ENCODE measurements at places on chromosomes 1 and 21. TPM values are rescaled to one million over a fixed set of nuclear protein-coding genes. Genes with fewer than 3 reads are reported as not detected.

DNA sequence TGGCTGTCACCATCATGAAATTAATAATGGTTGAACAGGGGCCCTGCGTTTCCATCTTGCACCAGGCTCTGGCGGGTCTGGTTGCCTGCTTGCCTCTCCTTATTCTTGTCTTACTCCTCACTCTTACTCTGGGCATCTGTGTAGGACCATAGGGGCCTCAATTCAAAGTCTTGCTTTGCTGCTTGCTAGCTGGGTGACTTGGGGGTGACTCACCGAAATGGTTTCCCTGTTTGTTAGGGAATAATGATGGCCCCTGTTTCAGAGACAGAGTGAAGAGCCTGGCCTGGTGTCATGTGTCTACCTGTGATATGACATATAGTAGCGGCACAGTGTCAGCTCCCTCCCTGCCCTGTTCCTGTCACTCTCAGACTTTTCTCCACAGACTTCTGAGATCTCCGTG is 24.6 kb downstream of the KCNC4 start:
- H3K27me3 ChIP-seq: no peaks in the 10 kb centered on the region
- peaks cover 4% of the 10 kb centered on the region for H3K4me1 ChIP-seq
- DNase-seq: no peak
- no peak overlapping the region for H3K4me3 ChIP-seq

GRCh38 chr1:101748077-101748476 is 248.6 kb downstream of the OLFM3 start:
- no peaks in the 10 kb centered on the region for H3K36me3 ChIP-seq
- H3K4me3 ChIP-seq: no peak overlapping the region
- H3K4me1 ChIP-seq: no peaks in the 10 kb centered on the region
- no peak overlapping the region for H3K27ac ChIP-seq
- no peaks in the 10 kb centered on the region for H3K27me3 ChIP-seq

The MFAP2 gene
- total RNA-seq: 176 TPM

- H3K27me3 ChIP-seq: peaks cover 24% of the 10 kb centered on the region
- H3K36me3 ChIP-seq: no peaks in the 10 kb centered on the region
- DNase-seq: no peak
- H3K4me1 ChIP-seq: peaks cover under 1% of the 10 kb centered on the region
- H3K4me3 ChIP-seq: no peak overlapping the region
- no peak overlapping the region for H3K27ac ChIP-seq
Measured at GRCh38 chr1:4797429-4797828, 143.0 kb downstream of the AJAP1 start.

The SAMSN1 gene
- total RNA-seq: 2.3 TPM

The MAP1LC3C gene
- total RNA-seq: not detected

DNA sequence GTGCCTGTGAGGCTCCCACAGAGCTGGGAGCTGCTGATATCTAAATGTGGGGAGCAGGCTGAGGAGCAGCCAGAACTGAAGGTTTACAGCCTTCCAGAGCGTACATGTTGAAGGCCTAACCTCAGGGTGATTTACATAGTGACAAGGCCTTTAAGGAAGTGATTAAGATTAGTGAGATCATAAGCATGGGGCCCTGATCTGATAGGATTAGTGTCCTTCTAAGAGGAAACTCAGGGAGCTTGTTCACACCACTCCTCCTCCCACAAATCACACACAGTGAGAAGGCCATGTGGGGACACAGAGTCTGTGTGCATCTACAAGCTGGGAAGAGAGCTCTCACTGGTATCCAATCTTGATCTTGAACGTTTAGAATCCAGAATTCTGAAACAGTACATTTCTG is 92.3 kb upstream of the NBPF6 start:
- no peaks in the 10 kb centered on the region for H3K4me1 ChIP-seq
- H3K4me3 ChIP-seq: no peak overlapping the region
- no peak overlapping the region for H3K27ac ChIP-seq

DNA sequence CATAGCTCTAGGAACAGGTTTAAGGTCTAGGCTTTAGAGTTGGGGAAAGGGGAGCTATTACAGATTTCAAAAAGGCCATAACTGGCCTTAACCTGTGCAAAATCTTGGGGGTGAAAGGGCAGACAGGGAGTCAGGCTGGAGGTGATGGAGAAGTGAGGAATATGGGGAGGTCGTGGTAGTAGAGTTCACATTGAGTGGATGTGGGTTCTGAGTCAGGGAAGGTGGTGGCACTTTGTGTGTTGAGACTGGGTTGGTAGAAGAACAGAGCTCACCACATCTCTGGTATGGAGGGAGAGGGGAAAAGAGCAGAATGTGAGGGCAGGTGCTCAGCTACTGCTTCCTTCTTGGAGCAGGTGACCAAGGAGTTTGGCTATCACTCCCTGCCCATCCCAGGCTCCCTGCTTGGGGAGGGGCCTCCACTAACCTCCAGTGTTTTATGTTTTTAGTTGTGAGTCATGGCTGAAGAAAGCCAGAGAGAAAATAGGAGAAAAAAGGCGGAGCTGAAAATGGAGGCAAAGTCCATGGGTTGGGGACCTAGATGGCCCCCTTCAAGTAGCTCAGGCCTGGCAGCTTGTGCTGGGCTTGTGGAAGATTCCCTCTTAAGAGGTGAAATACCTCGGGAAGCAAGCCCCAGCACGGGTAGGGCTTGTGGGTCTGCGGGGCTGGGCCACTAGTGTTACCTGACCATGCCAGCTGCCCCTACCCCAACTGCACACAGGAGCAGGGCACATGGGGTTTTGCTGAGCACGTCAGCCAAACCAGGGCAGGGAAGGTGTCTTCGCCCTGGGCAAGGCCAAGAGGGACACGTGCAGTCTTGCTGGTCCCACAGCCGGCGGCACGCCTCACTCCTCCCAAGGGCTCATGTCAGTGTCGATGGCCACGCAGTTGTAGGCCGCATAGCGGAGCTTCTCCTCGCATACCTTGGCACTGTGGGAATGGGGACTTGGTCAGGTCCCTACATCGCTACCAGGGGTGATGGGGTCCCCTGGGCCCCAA is 8.2 kb downstream of the HECTD3 start:
- H3K27ac ChIP-seq: no peak overlapping the region
- no peaks in the 10 kb centered on the region for H3K4me1 ChIP-seq
- H3K36me3 ChIP-seq: peaks cover 34% of the 10 kb centered on the region
- no peaks in the 10 kb centered on the region for H3K27me3 ChIP-seq
- no peak for DNase-seq
- H3K4me3 ChIP-seq: no peak overlapping the region

The ITLN2 gene
- 15.8 TPM for total RNA-seq

GRCh38 chr1:35539824-35540261 is 17.4 kb downstream of the KIAA0319L start:
- no peaks in the 10 kb centered on the region for H3K27me3 ChIP-seq
- no peak overlapping the region for H3K27ac ChIP-seq

GRCh38 chr1:84957966-84958365 is 38.9 kb downstream of the MCOLN2 start:
- no peaks in the 10 kb centered on the region for H3K27me3 ChIP-seq
- H3K36me3 ChIP-seq: no peaks in the 10 kb centered on the region
- no peak overlapping the region for H3K4me3 ChIP-seq

DNA sequence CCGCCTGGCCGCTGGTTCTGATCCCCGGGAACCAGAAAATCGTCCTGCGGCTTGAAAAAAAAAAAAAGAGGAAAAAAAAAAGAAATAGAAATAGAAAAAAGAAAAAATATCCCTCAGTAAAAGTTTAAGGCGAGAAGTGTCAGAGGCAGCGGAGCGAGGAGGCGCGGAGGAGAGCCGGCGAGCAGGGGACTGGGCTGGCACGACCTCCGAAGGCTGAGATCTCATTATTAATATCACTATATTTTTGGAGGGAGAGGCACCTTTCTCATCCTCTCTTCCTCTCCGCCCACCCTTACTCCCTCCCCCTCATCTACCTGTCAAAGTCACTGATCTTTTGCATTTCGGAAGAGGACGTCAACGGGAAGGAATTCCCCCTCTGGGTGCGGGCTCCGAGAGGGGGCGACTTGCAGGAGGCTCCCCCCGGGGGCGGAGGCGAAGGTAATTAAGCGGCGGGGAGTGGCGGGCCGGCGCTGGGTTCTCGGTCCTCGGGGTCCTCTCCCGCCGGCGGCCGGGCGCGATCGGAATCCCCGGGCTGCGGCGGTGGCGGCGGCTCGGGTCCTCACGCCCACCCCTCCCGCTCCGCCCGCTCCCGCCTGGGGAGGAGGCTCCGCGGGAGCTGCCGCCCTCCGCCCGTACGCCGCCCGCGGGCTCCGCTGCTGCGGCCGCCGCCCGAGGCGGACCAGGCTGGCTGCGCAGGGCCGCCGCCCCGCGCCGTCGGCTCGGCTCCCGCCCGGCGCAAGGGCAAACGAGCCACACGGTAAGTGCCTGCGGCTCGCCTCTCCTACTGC is at the start of gene NTNG1:
Gene NTNG1 (plus strand): TSS at position 337 of the 788 bp plus-strand sequence.
- no peaks in the 10 kb centered on the region for H3K36me3 ChIP-seq
- H3K4me1 ChIP-seq: no peaks in the 10 kb centered on the region
- H3K27ac ChIP-seq: no peak within 1 kb of the TSS
- peak; percentile 77 for DNase-seq
- peaks cover 32% of the 10 kb centered on the region for H3K27me3 ChIP-seq
- peak within 1 kb of the TSS; percentile 87 for H3K4me3 ChIP-seq

The ABCG1 gene
- 1.7 TPM for total RNA-seq

The DCDC2B gene
- total RNA-seq: not detected

- no peak for DNase-seq
- no peak overlapping the region for H3K27ac ChIP-seq
- no peaks in the 10 kb centered on the region for H3K27me3 ChIP-seq
- no peak overlapping the region for H3K4me3 ChIP-seq
- H3K36me3 ChIP-seq: no peaks in the 10 kb centered on the region
Measured at GRCh38 chr1:162680419-162681121, 48.3 kb downstream of the DDR2 start.

DNA sequence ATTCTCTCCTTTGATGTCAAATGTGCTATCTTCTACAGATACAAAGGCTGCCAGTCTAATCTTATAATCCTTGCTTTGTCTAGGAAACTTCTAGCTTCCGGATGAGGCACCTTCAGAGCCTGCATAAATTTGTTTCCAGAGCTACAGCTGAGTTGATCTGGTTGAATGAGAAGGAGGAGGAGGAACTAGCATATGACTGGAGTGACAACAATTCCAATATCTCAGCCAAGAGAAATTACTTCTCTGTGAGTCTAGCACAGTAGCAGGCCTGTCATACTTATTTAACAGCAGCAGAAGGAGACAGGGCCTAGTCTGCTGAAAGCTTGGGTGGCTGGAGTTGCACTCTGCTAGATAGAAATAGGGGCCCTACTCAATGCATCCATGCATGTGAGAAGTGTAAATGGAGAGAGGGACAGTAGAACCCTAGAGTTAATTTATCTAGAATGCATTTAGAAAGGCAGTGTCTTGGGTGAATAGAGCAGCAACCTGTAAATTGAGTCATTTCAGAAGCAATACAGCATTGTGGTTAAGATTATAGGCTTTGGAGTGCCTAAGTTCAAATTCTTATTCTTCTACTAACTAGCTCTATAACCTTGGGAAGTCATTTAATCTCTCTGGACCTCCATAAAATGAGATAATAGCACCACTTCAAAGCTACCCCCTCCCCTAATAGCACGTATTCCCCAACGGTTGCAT is 89.0 kb downstream of the MACF1 start:
- no peak overlapping the region for H3K4me3 ChIP-seq
- no peaks in the 10 kb centered on the region for H3K4me1 ChIP-seq
- H3K27ac ChIP-seq: no peak overlapping the region
- DNase-seq: no peak
- H3K36me3 ChIP-seq: peaks cover 53% of the 10 kb centered on the region

The PLA2G2D gene
- total RNA-seq: not detected

DNA sequence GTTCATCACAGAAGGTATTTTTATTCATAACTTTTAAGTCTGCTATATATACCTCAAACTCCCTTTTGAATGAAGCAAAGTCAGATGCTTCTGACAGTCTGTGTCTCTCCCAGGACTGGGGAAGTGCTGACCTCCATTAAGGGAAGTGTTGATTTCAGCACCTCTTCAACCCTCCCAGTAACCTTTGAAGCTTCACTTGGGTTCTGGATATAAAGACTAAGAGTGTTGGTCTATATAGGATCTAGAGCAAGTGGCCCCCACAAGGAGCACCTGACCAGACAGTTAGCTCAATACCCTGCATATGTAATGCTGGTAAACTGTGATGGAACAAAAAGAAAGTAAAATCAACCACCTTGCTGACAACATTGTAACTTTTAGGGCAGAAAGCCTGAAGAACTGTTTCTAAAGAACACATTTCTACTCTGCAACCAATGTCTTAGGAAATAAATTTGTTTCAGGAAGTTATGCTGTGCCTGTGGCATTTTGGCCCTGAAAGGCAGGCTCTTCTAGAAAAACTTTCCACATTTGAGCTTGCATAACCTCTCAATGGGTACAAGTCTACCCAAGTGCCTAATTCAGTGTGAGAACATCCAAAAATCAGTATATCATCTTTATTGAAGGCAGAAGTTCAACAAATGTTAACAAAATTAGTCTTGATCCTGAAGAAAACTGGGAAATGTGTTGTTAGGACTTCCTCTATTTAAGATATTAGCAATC is 865 bp upstream of the PTPN22 start:
- H3K27me3 ChIP-seq: no peaks in the 10 kb centered on the region
- no peaks in the 10 kb centered on the region for H3K4me1 ChIP-seq
- no peak for DNase-seq
- no peaks in the 10 kb centered on the region for H3K36me3 ChIP-seq
- no peak overlapping the region for H3K27ac ChIP-seq

GRCh38 chr1:155009221-155009711 is 6.7 kb downstream of the ZBTB7B start:
- H3K4me3 ChIP-seq: no peak overlapping the region
- H3K27me3 ChIP-seq: no peaks in the 10 kb centered on the region
- no peak overlapping the region for H3K27ac ChIP-seq
- no peak for DNase-seq
- peaks cover 7% of the 10 kb centered on the region for H3K4me1 ChIP-seq
- H3K36me3 ChIP-seq: no peaks in the 10 kb centered on the region

DNA sequence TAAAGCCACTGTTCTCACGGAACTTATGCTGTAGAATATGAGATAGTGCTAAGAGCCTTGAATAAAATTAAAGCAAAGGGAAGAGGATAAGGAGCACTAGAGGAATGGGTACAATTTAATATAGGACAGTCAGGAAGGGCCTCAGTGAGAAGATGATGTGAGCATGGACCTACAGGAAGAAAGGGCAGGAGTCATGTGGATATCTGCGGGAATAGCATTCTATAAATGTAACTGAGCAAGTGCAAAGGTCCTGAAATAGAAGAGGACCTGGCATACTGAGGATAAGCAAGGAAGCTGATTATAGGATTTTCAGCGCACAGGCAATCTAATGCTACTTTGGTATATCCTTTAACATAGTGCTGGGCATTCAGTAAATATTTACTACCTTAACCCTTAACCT is 12.6 kb upstream of the BCAS2 start:
- no peak overlapping the region for H3K27ac ChIP-seq
- H3K4me1 ChIP-seq: no peaks in the 10 kb centered on the region
- H3K4me3 ChIP-seq: no peak overlapping the region
- peaks cover 48% of the 10 kb centered on the region for H3K36me3 ChIP-seq

Measured in endodermal cell (in vitro differentiated cells).